Stimulated activated CD8-positive, alpha-beta memory T cell treated with anti-CD3 and anti-CD28 coated beads, Interleukin-12 subunit alpha, Interleukin-12 subunit beta, amount 100 ng/mL, for 4 hours (primary cell): ENCODE measurements at places on chromosomes 4 and X.

DNA sequence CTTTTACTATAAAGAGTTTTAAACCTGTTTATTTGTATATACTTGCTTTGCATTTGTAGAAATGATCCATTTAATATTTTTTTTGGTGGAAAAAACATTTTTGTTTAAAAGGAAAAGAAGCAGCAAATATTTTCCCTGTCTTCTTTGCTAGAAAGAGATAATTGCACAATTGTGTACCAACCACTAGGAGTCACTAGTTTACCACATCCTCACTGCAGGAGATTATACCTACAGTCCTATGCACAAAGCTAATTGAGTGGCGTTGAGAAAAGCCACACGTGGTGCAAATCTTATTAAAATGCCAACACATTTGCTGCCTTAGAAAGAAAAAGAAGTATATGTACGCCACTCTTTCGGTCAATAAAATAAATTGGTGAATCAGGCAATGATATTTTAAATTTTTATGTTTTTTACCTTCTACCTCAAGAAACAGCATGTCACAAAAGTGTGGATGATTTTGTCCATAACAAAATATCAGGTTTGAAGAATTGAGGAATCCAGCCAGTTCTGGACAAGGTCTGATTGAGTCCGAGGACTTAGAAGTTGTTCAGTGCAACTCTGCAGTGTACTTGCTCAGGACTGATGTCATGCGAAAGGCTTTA is 102.9 kb downstream of the GRXCR1 start:
- DNase-seq, result no peak

DNA sequence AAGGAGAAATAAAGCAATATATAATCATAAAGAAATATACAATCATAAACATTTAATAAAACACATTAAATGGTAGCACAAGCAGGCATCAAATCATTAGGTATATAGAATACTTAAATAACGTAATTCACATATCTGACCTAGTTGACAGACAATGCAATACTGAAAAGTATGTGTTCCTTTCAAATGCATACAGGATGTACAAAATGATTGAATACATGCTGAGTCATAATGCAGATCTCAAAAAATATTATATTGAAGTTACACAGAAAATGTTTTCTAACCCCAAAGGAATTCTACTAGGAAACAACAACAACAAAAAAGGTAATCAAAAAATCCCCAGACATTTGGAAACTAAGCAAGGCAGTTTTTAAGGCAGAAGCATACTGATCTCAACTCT is 1072.0 kb upstream of the INTU start:
- DNase-seq, result no peak

- no peak for DNase-seq
Measured at GRCh38 chr4:115456231-115456630, 342.8 kb upstream of the NDST4 start.

DNA sequence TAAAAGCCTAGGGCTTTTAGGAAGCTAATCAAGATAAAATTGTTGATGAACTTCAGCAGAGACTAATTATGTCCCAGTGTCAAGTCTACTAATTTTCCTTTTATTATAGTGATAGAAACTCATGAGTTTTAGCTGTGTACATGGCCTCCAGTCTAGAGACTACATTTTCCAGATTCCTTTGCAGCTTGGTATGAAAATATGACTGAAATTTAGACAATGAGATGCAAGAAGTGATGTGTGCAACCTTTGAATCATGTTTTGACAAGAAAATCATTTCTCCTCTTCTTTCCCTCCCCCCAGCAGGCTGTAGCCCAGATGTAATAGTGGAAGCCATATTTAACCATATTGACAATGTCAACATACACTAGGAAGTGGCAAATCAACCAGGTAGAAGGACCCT is 30.3 kb upstream of the IL13RA2 start:
- no peak for DNase-seq

DNA sequence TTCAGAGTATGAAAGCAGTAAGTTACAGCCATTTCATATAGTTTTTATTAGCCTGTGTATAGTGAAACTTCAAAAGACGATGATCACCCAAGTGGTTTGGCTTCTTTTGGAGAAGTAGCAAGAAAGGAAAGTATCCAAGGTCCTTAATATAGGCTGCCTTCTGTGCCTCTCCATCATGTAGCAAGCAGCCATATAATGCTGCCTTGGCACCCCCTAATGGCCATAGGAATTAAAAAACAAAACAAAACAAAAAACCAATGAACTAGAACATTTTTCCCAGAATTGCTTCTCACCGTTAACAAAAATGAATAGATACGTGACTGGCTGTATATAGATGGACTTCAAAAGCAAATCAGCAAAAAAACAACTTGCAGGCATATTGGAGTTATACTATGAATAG is 18.9 kb downstream of the LAMP2 start:
- DNase-seq, result no peak

DNA sequence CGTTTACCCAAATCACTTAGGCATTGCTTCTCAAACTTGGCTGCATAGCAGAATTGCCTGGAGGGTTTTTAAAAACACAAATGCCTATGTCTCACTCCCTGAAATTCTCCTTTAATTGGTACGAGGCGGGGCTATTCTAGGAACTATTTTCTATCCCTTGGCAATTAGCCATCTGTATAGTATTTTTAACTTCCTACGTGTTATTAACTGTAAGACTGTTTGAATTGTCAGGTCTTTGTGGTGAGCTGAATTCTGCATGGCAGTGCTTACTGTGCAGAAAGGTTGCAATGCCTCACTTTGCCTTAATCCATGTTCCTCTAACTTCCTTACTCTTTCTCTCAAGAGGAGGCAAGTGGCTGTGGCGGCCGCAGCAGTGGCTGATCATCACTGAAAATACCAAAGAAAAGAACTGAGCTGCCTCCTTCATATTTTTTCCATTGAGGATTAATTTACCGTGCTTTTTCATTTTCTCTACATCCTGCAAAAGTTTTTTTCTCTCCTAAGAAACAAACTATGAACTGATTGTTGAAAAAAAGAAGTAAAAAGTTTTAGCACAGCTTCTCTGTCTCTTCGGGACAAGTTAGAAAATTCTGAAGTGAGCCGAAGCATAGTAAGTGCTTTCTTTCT is at the start of gene SHROOM3:
TSS of gene SHROOM3 (plus strand) at position 329 of the 627 bp plus-strand sequence. CDS start 824 bp downstream, outside the sequence.
- no peak for DNase-seq

- DNase-seq, result no peak
Measured at GRCh38 chr4:13483136-13483767, 888 bp downstream of the RAB28 start.

- no peak for DNase-seq
Measured at GRCh38 chr4:5968246-5968645, 50.0 kb downstream of the C4orf50 start.

DNA sequence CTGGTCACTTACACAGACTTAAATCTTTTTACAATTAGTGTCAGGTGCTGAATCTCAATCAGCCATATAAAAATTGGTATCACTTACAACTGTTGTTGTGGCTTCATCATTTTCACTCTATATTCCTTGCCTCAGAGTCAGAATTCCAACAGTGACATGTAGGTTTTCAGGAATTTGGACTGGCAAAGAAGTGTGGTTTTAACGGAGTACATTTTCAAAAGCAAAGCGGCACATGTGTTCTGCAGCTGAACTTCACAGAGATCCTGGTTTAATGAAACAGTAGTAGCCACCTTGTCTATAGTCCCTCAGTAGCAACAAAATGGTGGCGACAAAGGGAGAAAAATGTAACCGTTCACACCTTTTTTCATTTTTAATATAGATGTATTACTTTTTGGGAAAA is 486.6 kb downstream of the FAT4 start:
- no peak for DNase-seq

GRCh38 chr4:155693015-155693663 is 26.5 kb downstream of the GUCY1A1 start:
- DNase-seq, result no peak

GRCh38 chrX:15883540-15883863 is 28.9 kb upstream of the AP1S2 start:
- no peak for DNase-seq

DNA sequence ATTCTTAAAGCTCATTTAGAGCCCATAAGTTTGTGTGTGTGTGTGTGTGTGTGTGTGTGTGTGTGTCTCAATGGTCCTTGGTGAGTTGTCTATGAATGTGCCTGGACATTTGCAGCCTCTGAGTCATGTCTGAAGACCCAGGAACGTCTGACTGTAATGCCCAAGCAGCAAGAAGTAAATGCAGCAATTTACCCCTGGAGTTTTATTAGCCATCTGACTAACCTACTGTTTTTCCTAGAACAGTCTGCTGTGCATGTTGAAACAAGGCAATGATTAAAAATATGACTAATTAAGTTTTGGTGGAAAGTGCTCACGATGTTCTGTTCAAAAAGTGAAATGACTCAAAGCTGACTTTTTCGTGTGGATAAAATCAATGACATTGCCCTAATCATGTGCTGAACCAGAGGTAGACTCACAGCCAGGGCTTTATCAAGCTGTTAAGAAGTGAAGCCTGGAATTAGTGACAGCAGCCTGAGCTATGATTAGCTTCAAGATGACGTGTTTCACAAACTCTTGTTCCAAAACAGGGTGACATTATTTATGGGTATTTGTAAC is 201.6 kb downstream of the CPE start:
- no peak for DNase-seq

DNA sequence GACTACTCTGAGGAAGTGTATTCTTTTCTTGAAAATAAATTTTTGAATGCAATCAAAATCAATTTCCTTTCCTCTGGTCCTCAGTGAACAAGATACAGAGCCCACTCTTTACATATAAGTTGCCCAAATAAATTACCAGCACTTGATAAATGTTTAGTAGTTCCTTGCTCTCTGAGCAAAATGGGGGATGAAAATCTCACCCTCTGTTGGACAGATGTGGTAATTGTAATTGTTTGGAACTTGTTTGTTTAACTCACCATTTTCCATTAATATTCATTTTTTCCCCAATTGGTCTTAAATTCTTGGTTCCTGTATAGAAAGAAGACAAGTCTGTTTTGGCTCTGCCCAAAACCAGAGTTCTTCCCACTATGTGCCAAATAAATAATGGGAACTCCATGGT is 146.3 kb downstream of the LDB2 start:
- no peak for DNase-seq

DNA sequence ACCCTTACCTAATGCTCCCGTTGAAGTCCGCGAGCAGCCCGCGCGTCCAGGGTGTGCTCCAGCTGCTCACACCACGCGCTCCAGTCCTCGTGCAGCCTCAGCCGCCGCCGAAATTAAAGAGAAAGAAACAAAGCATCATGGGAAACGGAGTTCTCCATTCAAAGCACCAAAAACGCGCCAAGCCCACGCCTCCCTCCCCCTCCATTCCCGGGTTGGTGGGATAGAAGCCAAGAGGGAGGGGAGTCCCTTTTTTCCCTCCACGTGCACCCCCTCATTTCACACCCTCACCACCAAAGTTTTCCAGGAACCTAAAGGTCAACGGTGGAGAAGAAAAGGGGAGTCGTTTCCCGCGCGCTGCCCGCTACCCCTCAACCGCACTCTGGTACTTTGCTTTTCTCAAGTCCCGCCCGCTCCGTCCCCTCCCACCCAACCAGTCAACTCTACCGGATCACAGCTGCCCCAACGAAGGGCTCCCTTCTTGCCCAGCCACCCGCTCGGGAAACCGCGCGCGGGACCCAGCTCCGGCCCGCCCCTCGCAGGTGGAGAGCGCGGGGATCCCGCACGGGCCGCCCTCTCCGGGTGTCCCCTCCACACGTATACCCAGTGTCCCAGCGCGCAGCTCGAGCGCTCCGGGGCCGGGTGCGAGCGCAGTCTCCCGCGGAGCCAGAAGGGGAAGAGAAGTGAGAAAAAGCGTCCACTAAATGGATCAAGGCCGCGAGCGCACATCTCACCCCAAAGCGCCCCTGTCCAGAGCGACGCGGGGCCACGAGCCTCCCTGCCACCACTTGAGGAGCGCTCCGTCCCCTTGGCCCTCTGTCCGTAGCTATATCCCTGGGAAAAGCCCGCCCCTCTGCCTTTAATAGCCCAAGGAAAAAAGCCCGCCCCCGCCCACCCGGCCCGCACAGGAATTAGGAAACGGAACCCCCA is 65.1 kb upstream of the CCDC160 start:
- DNase-seq, result peak; percentile 11

DNA sequence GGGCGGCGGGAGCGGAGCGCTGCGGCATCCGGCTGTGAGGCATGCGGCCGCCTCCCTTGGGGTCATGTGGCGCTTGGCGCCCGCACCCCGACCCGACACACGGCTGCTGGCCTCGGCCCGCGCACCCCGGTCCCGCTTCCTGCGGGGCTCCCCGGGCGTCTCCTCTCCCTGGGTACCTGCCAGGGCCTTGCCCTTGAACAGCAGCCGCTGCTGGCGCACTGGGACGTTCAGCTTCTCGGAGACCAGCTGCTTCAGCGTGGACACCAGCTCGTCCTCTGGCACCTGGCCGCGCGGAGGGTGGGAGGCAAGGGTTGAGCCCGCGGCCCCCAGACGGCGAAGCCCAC is 391 bp downstream of the UBL4A start:
- no peak for DNase-seq

DNA sequence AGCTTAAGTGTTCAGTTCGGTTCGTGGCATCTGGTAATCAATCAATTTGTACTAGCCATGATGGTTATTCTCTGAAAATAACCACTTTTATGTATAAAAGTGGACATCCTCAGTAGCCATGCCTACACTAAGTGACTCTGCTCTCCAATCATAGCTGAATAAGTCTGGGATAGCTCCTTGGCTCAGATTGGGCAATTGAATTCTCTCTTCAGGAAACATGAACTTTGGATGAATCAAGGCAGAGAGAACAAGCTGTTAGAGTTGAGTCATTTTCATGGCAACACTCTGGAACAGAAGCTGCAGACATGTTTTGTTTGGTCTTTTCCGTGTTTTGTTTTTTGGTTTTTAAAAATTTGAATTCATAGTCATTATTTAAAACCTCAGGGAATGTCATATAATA is 66.8 kb upstream of the TMEM164 start:
- no peak for DNase-seq

GRCh38 chrX:10811111-10811510 is 190.7 kb upstream of the MID1 start:
- DNase-seq, result no peak

DNA sequence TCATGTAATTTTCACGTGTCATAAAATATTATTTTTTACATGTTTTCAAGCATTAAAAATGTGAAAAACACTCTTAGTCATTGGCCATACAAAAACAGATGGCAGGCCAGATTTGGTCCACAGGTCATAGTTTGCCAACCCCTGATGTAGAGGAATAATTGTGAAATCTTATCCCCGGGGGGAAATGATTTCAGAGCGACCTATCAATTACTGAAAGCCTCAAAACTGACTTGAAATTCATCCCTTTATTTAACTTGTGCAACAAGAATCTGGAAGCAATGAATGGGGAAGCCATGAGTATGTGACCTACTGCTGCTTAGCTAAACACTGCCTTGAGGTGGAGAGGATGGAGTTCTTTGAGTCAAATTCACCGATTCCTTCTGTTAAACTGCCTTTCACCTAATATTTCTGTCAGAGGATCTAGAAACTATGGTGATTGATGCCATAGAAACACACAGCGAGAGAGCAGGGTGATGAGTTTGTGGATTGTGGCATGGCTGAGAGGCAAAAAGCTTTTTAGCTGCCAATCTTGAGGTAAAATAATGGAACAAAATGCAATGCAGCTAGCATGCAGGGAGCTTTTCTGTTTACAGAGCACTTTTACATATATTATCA is 30.3 kb upstream of the BRS3 start:
- DNase-seq, result no peak

- DNase-seq, result no peak
Measured at GRCh38 chr4:95536650-95537049, 12.1 kb downstream of the UNC5C start.

GRCh38 chrX:41870719-41871151 is 52.6 kb downstream of the CASK start:
- no peak for DNase-seq
